ENCODE measurements at places on chromosomes 6 and 20. TPM values are rescaled to one million over a fixed set of nuclear protein-coding genes. Genes with fewer than 3 reads are reported as not detected.

DNA sequence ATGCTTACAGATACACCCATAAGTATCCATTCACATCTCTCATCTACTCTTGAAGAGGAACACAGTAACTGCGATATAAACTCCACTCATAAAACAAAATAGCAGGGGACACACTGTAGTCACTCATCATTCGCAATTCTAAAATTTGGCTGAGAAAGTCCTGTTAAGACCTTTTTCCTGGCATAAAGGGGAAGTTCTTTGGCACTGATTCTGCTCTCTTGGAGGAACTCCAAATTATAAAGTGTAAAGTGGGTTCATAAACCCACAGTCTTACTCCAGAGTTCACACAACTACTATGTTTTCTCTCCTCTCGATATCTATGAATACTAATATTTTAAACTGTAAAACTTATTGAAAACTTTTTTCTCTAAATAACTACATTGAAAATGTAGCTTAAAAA, 80.6 kb downstream of the ADGB start:
- DNase-seq = no peak
- no peaks in the 10 kb centered on the region for H3K4me1 ChIP-seq
- H3K27me3 ChIP-seq = no peaks in the 10 kb centered on the region
- no peak overlapping the region for H3K27ac ChIP-seq

DNA sequence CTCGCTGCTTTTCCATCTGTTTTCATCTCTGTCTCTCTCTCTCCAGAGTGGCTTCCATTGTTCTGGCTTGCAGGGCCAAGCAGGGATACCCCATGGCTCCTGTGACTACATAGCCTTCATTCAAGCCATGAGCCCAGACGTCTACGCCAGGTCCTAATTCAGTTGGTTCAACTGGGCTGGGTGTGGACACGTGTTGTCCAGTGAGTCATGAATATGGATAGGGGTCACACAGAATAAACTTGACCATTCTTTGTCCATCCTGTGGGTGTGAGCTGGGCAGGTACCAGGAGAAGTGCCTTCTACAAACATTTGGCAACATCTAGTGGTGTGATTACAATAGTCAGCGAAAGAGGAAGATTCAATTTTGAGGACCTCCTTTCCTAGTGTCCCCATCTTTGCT, 96.9 kb upstream of the ARMC2 start:
- H3K27ac ChIP-seq = no peak overlapping the region
- H3K27me3 ChIP-seq = no peaks in the 10 kb centered on the region
- no peak overlapping the region for H3K4me3 ChIP-seq

DNA sequence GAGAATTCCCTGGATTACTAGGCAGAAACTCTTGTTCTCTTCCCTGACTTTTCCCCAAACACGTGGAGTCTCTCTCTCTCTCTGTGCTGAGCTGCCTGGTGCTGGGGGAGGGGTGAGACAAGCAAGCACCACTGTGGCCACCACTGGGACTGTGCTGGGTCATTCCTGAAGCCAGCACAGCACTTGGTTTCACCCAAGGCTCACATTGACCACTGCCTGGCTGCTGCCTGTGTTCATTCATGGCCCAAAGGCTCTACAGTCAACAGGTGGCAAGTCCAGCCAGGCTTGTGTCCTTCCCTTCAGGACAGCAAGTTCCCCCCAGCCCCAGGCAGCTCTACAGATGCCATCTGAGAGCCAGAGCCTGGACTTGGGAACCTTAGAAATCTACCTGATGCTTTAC, 92.2 kb downstream of the CTNNBL1 start:
- no peak overlapping the region for H3K27ac ChIP-seq
- no peaks in the 10 kb centered on the region for H3K36me3 ChIP-seq
- H3K4me1 ChIP-seq = no peaks in the 10 kb centered on the region
- H3K27me3 ChIP-seq = no peaks in the 10 kb centered on the region
- DNase-seq = no peak

DNA sequence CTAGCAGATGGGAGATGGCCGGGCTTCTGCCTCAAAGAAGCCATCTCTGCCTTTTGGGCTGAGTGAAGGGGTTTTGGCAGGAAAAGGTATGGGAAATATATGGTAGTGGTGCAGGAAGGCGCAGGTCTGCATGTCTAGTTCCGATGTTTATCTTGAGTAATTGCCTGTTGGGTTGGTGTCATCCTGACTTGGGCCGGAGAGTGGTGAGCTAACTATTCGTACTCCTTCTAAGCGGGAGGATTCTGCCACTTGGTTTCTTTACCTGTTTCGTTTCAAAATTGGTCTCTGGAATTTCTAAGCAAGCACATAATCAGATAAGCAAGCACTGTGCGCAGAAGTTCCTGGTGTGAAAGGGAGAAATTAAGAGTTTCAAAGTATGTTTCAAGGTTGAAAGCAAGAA, 229.6 kb downstream of the SAMD5 start:
- no peaks in the 10 kb centered on the region for H3K27me3 ChIP-seq
- H3K36me3 ChIP-seq = no peaks in the 10 kb centered on the region
- no peak overlapping the region for H3K4me3 ChIP-seq
- H3K27ac ChIP-seq = no peak overlapping the region

DNA sequence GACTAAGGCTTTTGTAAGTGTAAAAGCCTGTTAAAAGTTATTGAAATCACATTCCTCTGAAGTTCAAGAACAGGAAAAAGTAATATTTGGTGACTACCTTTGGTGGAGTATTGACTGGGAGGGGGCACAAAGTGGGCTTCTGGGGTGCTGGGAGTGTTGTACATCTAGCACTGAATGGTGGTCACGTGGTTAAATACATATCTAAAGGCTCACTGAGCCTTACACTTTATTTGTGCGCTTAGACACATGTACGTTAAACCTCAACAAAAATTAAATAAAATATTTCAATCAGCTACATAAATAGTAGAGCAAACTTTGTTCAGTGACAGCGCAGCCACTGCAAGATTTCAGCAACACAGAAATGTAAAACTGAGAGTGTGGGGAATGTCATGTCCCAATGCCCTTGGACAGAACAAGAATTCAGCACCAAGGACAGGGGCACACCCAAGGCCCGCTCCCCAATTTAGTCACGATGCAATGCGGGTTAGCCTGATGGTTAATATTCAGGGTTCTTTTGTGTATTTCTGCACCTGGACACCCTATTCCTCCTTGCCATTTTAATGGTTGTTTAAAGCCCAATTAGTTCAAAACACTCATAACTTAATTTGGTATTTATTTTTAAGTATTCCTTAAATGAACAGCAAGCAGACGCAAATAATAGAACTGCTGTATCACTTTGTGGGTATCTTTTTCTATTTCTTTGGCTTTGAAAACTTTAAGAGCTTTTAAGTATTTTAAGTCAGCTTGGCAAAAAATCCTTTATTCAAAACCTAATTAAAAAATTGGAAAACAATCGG, 37.4 kb downstream of the ANGPT4 start:
- no peaks in the 10 kb centered on the region for H3K36me3 ChIP-seq
- no peak overlapping the region for H3K4me3 ChIP-seq
- no peaks in the 10 kb centered on the region for H3K27me3 ChIP-seq
- H3K4me1 ChIP-seq = no peaks in the 10 kb centered on the region

GRCh38 chr6:134980846-134981245, 30.9 kb upstream of the ALDH8A1 start:
- no peaks in the 10 kb centered on the region for H3K4me1 ChIP-seq
- H3K27ac ChIP-seq = peak overlapping the region; percentile 38
- DNase-seq = no peak
- H3K27me3 ChIP-seq = no peaks in the 10 kb centered on the region

DNA sequence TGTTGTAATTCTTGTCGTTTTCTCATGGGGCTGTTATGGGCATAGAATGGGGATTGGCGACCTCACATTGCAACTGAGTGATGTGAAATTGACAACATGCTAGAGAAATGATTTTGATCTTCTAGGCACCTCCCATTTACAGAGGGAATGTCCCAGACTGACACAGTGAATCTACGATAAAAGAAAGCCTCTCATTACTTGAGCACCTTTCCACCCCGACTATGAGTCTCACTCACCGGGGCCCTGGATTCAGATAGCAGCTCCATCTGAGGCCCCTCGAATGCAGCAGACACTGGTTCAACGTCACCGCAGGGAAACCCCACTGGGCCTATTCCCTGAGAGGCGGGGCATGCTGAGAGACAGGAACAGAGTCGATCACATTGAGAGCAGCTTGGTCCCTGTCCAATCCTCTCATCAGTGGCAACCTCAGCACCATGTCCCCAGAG, 49.1 kb downstream of the NFATC2 start:
- H3K4me3 ChIP-seq = peak overlapping the region; percentile 28
- H3K27me3 ChIP-seq = no peaks in the 10 kb centered on the region
- no peak for DNase-seq
- H3K36me3 ChIP-seq = peaks cover 5% of the 10 kb centered on the region

DNA sequence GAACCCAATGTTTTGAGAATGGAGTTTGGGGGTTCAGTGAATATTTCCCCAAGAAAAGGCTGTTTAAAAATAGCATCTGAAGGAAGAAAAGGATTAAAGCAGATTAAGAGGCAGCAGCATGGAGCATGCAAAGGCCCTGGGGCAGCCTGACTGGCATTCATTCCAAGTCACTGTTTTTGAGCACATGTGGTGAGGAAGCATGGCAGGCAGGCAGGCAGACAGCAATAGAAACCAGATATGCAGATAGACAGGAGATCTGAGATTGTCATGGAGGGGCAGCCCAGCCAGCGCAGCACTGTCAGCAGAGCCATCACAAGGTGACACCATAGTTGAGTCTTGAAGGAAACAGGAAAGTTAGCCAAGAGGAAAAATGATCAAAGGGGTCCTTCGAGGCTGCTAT, 37.8 kb downstream of the SIRPA start:
- H3K27me3 ChIP-seq = no peaks in the 10 kb centered on the region
- DNase-seq = no peak
- no peak overlapping the region for H3K4me3 ChIP-seq
- no peaks in the 10 kb centered on the region for H3K4me1 ChIP-seq
- H3K36me3 ChIP-seq = no peaks in the 10 kb centered on the region

DNA sequence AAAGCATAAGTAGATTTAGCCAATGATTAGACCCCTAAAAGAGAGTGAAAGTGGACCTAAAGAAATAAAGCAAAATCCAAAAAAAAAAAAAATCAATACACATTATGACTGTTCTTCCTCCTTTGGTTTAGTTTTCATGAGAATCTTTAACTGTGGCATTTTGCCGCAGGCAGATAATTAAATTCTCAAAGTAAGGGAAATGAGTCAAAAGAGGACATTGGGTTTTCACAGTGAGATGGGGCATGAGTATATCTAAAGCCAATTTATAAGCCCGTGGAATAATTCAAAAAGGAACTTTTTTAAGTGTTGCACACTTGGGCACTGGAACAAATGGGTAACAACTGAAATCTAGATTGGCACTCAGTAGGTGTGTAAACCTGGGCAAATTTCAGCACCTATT, 230.3 kb downstream of the PKHD1 start:
- H3K27ac ChIP-seq = no peak overlapping the region
- no peaks in the 10 kb centered on the region for H3K36me3 ChIP-seq
- no peaks in the 10 kb centered on the region for H3K4me1 ChIP-seq

DNA sequence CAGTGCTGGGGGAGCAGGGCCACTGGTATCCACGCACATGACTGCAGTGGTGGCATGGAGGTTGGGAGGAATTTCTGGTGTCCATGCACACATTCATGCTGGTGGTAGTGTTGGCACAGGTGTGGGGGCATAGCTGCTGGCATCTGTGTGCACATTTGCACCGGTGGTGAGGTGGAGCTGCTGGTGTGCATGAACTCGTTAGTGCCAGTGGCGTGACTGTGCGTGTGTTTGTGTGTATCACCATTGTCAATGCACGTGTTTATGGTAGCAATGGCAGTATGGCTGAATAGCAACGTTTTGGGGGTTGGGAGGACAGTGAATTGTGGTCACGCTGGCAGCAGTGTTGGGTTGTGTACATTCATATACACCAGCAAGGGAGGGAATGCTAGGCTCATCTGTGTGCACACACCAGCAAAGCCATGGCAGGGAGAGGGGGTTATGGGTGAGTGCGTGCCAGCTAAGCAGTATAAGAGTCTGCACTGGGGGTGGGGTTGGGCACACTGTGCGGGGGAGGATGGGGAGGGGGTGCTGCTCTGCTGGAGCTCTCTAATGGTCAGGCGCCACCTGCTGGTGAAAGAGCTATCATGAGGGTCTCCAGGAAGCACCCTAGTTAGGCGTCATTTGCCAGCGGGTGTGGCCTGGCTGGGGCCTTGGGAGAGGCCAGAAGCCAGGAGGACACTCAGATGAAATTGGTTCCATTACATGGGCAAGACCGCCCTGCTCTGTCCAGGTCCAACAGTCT, 626.1 kb upstream of the ID4 start:
- no peaks in the 10 kb centered on the region for H3K36me3 ChIP-seq
- H3K27me3 ChIP-seq = no peaks in the 10 kb centered on the region
- H3K27ac ChIP-seq = no peak overlapping the region
- no peak overlapping the region for H3K4me3 ChIP-seq
- H3K4me1 ChIP-seq = no peaks in the 10 kb centered on the region

GRCh38 chr6:20718705-20719653, 184.7 kb downstream of the CDKAL1 start:
- H3K4me3 ChIP-seq = no peak overlapping the region
- no peak for DNase-seq
- no peaks in the 10 kb centered on the region for H3K36me3 ChIP-seq

DNA sequence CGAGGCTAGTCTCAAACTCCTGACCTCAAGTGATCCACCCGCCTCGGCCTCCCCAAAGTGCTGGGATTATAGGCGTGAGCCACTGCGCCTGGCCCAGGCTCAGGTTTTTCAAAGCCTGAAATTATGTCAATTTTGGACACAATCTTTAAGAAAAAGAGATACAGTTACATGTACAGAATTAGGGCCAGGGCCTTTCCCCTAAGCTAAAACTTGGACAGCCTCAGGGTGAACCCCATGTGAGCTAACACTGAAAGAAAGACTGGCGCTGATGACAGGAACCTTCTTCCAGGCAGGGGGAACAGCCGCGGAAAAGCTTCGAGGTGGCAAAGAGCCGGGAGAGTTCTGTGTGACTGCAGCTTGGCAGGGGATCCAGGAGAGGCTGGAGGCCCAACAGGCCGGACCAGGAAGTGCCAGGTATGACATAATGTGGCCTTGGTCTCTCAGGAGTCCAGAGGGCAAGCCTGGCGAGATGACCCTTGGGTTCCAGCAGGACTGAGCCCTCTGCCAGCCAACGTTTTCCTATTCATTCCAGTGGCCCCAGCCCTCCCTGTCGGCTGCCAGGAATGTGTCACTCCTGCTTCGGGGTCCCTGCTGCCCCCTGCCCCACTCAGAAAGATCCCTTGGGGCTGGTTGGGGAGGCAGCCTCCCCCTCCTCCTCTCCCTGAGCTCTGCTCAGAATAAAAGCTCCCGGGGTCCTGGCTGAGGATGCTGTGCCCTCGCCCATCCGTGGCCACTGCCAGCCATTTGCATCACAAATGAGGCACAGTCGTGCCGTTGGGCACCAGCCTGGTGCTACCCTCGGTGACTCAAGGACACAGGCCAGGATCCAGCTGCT, 37.3 kb downstream of the RBM38 start:
- H3K4me3 ChIP-seq = no peak overlapping the region
- peaks cover 42% of the 10 kb centered on the region for H3K4me1 ChIP-seq
- no peaks in the 10 kb centered on the region for H3K36me3 ChIP-seq
- H3K27me3 ChIP-seq = no peaks in the 10 kb centered on the region

- H3K27me3 ChIP-seq = no peaks in the 10 kb centered on the region
- DNase-seq = no peak
- no peak overlapping the region for H3K27ac ChIP-seq
- H3K36me3 ChIP-seq = no peaks in the 10 kb centered on the region
Observed at GRCh38 chr6:43578748-43579147, 2.8 kb downstream of the POLH start.

- H3K27ac ChIP-seq = no peak overlapping the region
- peaks cover 57% of the 10 kb centered on the region for H3K4me1 ChIP-seq
- no peak for DNase-seq
- H3K27me3 ChIP-seq = no peaks in the 10 kb centered on the region
Observed at GRCh38 chr6:13667655-13668054, 44.0 kb downstream of the RANBP9 start.

GLP1R gene
- total RNA-seq = not detected

RBBP8NL gene
- total RNA-seq = not detected

FHL5 gene
- total RNA-seq = not detected

BMP7 gene
- not detected for total RNA-seq

C2 gene
- 0.73 TPM for total RNA-seq

HLA-DOA gene
- total RNA-seq = 6.7 TPM

NKAIN2 gene
- total RNA-seq = not detected

OPRM1 gene
- not detected for total RNA-seq

RAET1L gene
- not detected for total RNA-seq

All from CD8-positive, alpha-beta memory T cell (primary cell).